ENCODE measurements at places on chromosomes 6 and 20. TPM values are rescaled to one million over a fixed set of nuclear protein-coding genes. Genes with fewer than 3 reads are reported as not detected.

The WTAP gene
- total RNA-seq = 82.8 TPM

DNA sequence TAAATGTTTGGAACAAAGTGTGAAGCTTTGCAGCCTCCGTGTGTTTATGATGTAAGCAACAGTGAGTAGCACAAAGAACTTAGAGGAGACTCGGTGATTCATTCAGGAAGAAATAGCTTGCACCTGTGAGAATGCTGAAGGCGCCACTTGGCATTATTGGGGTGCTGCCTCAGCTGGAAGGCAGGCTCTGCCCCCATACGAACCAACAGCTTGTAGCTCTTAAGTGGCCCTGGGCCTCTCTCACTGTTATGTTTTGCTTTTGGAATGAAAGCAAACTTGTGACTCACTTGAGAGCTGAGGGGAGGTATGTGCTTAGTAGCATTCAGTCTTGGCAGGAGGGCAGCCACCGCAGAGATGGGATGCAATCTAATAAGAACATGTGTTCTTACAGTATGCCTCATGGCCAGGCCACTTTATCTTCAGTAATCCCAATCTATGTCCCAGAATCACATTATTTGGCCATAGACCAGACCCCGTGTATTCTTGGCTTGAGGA is 310.7 kb downstream of the EYA4 start:
- no peak for DNase-seq

The USP49 gene
- 8.3 TPM for total RNA-seq

- DNase-seq = no peak
Observed at GRCh38 chr6:61909486-61909885, 376.5 kb downstream of the KHDRBS2 start.

The SPATS1 gene
- total RNA-seq = not detected

DNA sequence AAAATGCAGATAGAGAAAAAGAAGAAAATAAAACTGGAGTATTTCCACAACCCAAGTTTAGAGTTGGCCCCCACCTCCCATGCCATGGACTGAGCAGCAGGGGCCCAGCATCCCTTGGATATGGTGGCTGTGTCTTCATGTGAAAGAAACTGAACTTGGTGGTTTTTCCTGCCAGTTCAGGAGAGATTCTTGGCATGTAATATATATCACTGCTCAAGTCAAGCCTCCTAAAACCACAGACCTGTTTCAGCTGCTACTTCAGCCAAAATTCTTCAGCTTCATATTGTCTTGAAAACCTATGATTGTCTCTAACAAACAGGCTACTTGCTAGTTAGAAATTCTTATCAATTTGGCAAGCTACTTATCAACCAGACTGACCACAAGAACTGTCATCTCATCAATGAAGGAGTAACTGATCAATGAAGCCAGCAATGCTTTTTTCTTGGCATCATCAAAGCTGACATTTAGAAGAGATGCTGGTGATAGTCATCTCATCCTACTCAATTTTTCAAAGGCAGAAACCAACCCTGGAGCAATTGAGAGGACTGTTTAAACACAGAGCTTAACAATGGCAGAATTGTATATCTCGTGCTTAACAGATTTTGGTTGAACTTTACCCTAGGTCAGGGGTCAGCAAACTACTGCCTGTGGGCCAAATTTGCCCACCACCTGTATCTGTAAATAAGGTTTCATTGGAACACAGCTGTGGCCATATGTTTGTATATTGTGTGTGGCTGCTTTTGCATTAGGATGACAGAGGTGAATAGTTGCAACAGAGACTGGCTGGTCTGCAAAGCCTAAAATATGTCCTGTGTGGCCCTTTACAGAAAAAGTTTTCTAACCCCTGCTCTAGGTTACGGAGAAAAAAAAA is 10.4 kb upstream of the NOL7 start:
- DNase-seq = no peak

The SYCP2L gene
- total RNA-seq = 0.93 TPM

GRCh38 chr6:47188588-47189021 is 121.1 kb downstream of the TNFRSF21 start:
- no peak for DNase-seq

The LGSN gene
- total RNA-seq = not detected

DNA sequence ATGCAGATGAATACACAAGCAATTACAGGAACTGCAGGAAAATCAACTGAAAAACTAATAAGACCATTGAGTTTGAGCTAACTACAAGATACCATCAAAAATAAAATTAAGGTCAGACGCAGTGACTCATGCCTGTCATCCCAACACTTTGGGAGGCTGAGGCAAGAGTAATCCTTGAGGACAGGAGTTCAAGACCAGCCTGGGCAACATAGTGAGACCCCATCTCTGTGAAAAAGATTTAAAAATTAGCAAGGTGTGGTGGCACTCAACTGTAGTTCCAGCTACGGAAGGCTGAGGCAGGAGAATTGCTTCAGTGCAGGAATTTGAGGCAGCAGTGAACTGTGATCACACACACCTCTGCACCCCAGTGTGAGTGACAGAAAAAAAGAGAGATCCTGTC is 419.9 kb upstream of the SOX4 start:
- no peak for DNase-seq

GRCh38 chr20:6238421-6238820 is 115.6 kb upstream of the FERMT1 start:
- DNase-seq = no peak

The NPBWR2 gene
- total RNA-seq = not detected

The COL10A1 gene
- 0.29 TPM for total RNA-seq

The FILIP1 gene
- total RNA-seq = 8.1 TPM

DNA sequence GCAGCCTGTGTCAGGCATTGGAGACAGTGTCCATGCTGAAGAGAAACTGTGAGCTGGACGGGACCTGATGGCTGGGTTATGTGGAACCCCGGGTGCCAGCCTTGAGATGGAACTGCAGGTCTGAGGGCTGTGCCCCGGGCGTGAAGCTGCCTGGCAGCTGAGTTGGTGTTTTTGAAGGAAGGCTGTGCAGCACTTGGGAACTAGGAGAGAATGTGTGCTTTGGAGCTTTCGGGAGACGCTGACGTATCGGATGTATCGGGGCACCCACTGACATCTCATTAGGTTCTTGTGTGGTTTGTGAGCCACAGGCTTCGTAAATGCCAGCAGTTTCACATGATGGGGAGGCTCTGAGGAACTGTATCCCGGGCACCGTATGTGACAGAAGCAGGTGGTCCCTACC is 2.2 kb downstream of the DLGAP4 start:
- peak; percentile 76 for DNase-seq

- DNase-seq = peak; percentile 78
Observed at GRCh38 chr6:170045563-170045960, 245.3 kb downstream of the DLL1 start.

The OR2H2 gene
- total RNA-seq = not detected

GRCh38 chr6:32337186-32337805 is 34.4 kb downstream of the TSBP1 start:
- no peak for DNase-seq

The TSHZ2 gene
- total RNA-seq = 60.5 TPM

DNA sequence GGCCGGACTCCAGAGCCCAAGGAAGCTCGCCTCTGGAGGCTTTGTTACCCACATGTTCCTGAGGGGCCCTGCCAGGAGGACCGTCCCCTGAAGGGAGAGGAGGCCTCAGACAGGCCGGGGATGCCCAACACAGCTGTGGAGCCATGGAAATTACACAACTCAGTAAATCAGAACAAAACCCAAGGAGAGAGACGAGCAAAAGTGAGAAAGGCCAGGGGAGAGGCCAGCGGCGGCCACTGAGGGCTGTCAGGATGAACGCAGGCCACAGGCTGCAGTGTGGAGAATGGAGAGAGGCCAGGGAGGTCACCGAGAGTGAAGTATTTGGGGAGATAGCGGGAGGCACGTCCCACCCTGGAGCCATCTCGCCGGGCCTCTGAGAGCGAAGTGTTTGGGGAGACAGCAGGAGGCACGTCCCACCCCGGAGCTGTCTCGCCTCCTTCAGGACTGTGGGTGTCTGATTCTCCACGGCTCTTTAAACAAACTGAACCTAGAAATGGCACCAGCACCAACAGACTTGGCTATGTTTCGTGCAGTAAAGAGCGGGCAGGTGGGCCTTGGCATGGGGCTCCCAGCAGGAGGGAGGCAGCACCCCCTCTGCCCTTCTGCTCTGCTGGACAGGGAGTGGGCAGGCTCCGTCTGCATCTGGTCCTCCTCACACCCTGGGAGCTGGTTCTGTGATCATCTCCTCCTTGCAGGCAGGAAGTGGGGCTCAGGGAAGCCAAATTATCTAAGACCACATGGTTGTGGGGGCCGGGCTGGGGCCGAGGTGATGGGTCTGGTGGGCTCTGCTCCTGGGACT is 91.0 kb downstream of the YTHDF1 start:
- peak; percentile 62 for DNase-seq

DNA sequence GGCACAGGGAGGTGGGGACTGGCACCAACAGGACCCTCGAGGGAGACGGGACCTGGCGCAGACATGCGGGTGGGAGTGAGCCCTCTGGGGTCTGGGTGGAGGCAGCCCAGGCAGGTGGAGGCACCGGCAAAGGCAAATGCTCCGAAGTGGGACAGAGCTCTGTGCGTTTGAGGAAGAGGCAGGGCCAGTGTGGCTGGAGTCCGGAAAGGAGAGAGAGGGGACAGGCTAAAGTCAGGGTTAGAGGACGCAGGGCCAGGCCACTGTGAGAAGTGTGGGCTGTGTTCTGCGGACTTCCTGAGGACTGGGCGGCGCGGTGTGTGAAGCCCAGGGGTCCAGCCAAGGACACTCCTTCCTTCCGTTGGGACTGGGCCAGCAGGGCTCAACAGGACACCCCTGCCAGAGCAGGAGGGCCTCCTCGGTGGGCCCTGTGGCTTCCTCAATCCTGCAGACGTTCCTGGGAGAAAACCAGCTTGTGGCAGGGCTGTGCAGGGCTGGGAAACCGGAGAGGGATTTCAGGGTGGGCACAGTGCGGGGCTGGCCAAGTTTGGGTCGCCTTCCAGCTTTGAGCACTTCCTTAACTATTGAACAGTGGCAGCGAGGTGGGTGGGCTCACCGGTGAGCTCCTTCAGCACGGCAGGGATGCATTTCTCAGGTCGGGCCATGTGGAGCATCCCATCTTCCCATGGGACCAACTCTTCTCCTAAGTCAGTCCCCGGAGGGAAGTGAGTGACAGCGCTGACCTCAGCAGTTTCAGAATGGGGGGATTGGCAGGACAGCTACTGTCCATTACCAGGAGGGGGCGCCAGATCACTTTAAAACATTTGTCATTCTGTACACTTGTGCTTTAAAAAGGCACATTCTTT is 22.5 kb downstream of the MOCS3 start:
- no peak for DNase-seq

- DNase-seq = no peak
Observed at GRCh38 chr6:44569131-44569530, 181.6 kb downstream of the CDC5L start.

DNA sequence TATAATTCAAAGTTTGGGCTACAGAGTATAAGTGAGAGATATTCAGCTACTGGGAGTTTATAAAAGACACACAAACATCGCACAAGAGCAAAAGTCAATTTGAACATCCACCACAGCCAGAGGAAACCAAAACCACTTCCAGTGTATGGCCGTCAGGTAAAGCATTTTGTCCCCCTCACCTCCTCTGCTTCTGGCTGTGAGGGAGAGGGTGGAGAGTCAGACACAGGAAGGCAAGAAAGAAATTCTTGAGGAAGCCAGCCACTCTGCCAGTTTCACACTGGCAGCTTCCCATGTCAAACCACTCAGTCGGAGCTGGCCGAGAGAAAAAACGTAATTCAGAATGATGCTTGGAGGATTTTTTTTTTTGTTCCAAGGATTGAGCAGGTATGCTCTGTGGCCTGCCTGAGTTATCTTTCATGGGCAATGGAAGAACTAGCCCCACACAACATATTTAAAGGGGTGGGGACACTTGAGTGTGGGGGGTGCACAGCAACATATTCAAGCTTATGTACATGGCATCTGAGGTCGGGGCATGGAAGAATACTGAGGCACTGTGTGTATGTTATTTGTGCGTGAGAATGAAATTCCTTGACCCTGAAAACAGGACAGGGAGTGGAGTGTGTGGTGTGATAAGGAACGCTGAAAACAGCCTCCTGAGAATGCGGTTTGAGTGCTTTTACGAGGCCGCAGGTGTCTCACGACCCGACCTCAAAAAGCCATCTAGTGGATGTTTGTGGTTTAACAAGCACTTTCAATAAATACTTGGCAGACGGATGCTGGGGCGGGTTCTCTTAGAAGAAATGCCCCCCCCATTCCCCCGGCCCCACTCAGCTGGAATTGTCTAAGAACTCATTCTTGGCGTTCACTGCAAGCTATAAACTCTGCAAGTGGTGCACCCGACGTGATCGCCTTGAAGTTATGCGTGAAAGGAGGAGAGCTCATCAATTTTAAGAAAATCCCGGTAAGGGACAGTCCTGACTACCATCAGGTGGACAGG is 27.5 kb upstream of the ZBTB22 start:
- DNase-seq = no peak

The BPIFA2 gene
- not detected for total RNA-seq

The BPIFA1 gene
- not detected for total RNA-seq

- no peak for DNase-seq
Observed at GRCh38 chr6:56938649-56939191, 16.2 kb upstream of the BEND6 start.

GRCh38 chr6:29263001-29263400 is 38.5 kb upstream of the OR14J1 start:
- no peak for DNase-seq

DNA sequence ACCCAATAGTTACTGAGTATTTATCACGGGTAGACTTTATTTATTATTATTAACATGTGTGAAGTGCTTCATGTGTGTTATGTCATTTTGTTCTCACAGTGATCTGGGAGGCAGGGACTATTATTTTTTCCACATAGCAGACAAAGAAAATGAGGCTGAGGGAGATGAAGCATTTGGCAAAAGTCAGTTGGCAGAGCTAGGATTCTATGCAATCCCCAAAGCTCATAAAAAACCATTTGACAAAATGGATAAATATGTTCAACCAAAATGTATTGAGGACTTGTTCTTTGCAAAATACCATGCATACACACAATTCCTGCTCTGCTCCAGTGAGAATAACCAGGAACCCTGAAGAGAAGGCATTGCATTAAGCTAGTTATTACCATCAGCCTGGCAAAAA is 184.4 kb downstream of the HS3ST5 start:
- DNase-seq = no peak

GRCh38 chr6:157050537-157051265 is 272.6 kb downstream of the TMEM242 start:
- no peak for DNase-seq

The SLC16A10 gene
- total RNA-seq = 30.3 TPM

DNA sequence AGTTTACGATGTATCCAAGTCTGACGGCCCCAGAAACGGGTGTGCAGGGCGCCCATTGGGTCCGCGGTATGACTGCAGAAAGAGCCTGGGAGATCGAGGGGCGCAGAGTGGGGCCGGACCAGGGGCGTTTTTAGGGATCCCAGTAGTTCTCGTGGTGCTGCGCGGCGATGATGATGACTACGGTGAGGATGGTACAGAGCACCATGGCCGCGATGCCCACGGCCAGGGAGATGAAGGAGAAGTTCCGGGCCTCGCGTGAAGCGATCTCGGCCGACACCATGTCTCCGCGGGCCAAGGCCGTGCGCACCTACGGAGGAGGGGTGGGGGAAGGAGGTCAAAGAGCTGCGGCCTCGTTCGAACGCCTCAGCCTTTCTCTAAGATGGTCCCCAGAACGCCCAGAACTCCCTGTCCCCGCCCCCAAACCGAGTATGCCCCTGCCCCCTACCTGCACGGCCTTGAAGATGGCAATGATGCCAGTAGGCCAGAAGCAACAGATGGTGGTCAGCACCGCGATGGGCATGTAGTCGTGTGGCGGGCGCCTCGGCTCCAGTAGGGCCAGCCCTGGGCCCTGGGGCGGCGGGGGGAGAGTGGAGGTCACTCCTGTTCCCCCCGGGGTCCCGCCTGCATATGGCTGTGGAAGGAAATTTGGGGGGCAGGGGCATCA is 2.5 kb downstream of the PRRT1 start:
- DNase-seq = no peak

The SRMS gene
- total RNA-seq = not detected

Data from mesenteric fat pad (tissue), 1 donor.